Ureter (tissue), 1 donor: ENCODE measurements at places on chromosomes 16 and 17.

DNA sequence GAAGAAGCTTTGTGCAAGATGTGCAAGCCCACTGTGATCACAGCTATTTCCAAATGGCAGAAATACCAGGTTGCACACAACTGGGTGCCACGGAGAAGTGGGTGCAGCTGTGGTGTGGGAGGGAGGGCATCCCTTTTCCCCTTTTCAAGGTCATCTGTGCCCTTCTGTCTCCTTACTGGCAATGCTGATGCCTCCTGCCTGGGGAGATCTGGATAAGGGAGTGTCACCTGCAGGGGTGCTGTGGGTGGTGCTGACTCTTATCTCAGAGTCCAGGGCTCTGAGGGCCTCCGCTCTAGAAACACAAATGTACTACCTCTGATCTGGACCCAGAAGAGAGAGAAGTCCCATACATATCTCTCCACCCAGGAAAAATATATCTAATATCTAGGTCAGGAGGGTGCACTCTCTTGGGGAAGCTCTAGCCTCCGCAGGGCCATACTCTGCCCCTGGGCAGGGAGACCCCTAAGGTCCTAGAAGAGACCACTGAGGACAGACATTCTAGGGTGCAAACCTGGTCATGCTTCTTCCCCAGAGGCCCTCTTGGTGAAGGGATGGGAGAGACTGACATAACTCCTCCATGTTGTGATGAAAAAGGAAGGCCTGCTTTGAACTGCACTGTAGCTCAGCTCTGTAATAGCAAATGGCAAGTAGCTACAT is 18.5 kb downstream of the NPRL3 start:
- DNase-seq: no peak

DNA sequence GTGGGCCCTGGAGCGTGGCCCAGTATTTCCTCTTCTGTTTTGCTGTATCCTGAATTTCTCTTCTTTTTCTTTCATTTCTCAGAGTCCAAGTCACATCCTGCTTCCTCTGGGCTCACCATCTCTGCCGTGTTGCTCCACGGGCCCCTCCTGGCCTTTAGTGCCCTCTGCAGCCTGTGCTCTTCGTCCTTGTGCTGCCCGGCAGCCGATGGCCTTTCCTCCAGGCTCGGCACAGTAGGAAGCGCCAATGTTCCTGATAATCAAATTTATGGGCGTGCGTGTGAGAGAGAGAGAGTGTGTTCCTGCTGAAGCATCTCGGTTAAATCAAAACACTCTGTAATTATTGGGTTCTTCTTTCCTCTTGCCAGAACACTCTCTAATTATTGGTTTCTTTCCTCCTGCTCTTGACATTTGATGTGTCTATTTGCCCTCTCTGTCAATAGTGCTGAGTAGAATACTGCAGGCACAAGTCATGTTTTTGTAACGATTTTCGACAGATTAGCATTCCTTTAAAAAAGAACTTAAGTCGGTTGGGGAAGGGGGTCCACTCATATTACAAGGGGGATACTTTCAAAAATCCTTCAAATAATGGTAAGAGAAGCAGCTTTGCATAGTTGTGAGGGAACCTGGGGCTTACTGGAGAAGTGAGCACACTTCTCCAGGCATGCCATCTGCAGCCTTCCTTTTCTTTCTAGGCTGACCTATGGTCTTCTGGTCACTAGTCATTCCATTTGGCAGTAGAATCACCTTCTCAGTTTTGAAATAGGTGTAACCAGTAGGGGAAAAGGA is 126.6 kb downstream of the RPTOR start:
- DNase-seq: no peak

GRCh38 chr16:54359081-54359480 is 72.5 kb upstream of the IRX3 start:
- no peak for DNase-seq

DNA sequence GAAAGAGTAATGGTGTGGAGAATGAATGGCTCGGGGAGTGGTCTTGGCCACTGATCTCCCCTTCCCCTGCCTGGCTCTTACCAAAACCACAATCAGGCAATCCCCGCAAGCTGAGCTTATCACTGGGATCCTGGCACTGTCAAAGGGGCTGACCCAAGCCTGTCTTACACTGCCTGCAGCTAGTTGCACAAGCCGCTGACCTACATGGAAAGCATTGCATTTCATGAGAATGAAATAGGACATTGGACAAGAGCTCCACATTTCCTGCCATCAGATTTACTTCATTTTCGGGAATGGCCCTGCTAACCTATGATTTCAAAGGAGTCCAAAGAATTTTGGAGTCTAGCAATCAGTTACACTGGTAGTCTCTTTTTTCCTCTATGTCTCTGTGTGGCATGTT is 146.4 kb downstream of the PCTP start:
- no peak for DNase-seq

DNA sequence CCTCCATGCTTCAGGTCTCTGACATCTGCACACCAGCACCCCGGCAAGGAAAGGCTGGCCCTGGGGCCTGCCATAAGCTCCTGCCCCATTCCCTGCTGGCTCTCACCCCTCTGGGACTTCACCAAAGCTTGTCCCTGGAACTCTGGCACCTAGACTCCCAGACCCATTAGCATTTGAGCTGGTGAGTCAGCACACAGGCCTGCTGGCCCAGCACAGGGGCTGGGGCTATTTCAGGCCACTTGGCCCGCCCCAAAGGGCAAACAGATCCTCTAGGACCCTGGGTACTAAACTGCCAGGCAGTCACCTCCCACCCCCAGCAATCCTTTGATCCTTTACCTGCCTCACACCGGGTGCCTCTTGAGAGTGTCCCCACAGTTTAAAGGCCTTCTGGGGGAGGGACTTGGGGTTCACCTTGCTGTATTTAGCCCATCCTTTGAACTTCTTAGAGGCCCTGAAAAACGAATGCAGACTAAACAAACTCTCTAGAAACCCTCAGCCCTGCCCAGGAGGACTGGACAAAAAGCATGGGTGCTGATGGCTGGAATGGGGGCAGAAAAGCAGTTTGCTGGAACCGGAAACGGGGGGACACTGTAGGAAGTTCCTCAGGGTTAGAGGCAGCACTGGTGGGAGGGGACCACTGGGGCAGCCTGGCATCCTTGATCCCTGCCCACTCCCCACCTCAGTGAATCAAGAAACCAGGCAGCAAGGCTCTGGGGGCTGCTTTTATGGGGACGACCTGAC is 3.2 kb upstream of the SAMD14 start:
- DNase-seq: no peak

- peak; percentile 78 for DNase-seq
Measured at GRCh38 chr17:67245073-67245693, at the start of gene HELZ. TSS of gene HELZ (minus strand) at chr17:67245196. CDS start at chr17:67218804, 26,392 bp downstream.

DNA sequence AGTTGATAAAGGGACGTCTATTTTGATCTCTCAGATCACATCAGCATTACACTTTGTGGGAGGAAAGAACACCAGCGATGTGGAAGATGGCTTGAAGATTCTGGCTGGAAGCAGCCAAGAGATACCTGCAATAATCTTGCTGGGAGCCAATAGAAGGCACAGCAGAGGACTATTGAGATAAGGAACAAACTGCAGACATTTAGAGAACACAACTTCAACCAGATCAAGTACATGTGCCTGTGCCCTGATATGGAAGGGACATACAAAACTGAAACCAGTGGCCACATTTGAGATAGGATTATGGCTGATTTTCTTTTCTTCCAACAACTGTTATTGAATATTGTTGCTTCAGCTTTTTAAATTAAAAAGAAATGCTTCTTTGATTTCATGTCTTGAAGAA is 18.6 kb upstream of the PSMD7 start:
- no peak for DNase-seq

DNA sequence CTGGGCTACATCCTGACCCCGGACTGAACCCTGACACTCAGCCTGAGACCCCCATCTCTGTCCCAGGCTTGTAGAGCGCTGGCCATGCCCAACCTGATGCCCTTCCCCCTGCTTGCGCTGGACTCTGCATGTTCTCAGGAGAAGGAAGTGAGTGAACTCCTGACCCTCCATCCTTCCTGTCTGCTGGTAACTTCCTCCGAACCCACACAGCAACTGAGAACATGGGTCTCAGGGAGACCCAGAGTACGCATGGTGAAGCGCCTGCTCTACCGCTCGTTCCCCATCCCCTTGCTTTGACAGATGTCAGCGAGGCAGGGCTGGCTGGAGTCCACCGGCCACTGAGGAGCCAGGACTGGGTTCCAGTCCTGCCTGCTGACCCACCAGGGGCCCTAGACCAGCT is 6.1 kb downstream of the CAMKK1 start:
- DNase-seq: no peak

- no peak for DNase-seq
Measured at GRCh38 chr17:17448076-17448475, 28.7 kb upstream of the MED9 start.

DNA sequence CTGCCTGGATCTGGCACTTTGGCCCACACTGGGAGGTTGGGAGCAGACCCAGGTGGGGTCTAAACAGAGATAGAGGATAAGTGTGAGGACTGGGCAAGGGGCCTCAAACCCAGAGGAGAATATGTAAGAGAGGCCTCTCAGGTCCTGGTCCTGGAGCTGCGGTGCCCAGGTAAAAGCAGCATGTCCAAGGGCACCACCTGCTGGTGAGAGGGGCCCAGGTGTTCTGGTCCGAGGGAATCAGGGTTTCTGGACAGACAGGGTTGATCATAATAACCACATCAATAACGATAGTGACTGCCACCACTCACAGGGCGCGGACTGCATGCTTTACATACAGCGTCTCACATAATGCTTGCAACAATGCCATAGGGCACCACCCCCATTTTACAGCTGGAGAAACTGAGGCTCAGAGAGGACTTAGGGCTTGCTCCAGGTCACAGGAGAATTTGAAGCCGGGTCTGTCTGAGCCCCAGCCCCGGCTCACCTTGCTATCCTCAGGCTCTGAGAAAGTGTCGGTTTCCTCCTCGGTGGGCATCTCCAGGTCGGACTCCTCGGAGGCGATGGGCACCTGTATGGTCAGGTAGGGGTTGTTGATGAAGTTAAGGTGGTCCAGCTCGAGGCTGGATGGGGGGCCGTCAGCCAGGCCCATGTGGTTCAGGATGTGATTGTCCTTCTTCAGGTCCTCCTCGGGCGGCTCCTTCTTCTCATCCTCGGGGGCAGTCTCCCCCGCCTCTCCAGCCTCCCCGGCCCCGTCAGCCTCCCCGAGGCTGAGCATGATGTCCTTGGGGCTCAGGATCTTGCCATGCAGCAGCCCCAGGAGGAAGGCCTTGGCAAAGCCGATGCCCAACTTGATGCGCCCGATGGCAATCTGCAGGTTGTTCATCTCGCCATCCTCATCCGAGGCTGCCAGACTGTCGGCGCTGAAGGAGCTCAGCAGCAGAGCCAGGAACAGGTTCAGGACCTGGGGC is 19.1 kb upstream of the CD79B start:
- peak; percentile 59 for DNase-seq

DNA sequence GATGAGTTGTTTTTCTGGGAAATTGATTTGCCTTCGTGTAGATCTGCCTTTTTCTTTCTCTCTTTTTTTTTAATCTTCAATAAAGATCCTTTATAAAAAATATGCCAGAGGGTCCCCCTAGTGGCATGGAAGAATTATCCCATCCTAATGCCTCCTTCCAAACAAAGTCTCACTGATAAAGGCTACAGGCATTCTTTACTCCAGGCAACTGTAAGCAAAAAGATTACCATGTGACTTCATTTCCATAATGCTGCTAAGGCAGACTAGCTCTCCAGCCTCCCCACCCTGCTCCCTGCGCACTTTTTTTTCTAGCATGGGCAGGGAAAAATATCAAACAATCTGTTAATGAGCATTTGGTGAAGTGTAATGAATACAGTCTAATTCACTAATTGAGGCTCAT is 220.2 kb upstream of the CDH8 start:
- no peak for DNase-seq

DNA sequence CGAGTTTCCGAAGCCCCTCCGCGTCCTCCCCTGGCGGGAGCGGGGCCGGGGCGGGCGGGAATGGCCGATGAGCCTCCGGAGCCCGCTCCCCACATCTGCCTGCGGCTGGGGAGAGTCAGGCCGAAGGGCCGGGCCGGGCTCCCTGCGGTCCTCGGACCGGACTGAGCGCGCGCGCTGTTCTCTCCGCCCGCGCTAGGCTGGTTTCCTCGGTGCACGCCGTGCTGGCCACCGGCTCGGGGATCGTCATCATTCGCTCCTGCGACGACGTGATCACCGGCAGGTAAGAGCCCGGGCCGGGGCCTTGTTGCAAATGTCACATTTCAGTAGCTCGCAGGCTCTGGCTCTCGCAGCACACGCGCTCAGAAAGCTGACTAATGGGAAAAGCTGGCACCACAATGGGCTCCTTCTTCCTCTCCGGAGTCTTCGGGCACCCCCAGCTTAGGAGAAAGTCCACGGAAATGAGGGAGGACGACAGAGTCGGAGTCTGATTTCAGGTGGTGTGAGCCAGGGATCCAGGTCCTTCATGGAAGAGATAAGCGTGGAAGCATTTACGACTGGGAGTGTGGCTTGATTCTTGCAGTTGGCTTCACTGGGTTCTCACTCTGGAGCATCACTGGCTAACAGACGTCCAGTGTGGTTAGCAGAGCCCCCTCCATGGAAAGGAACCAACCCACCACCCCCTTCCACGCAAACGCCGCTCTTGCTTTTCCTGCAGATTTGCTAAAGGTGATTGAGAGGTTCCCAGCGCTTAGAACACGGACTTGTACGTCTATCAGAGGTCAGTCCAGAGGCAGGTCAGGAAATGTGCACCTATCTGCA is 715 bp downstream of the TLCD3A start:
- DNase-seq: peak; percentile 57

GRCh38 chr17:39973496-39973895 is 7.1 kb upstream of the PSMD3 start:
- DNase-seq: no peak

- no peak for DNase-seq
Measured at GRCh38 chr17:64497565-64498035, 746 bp upstream of the POLG2 start.

DNA sequence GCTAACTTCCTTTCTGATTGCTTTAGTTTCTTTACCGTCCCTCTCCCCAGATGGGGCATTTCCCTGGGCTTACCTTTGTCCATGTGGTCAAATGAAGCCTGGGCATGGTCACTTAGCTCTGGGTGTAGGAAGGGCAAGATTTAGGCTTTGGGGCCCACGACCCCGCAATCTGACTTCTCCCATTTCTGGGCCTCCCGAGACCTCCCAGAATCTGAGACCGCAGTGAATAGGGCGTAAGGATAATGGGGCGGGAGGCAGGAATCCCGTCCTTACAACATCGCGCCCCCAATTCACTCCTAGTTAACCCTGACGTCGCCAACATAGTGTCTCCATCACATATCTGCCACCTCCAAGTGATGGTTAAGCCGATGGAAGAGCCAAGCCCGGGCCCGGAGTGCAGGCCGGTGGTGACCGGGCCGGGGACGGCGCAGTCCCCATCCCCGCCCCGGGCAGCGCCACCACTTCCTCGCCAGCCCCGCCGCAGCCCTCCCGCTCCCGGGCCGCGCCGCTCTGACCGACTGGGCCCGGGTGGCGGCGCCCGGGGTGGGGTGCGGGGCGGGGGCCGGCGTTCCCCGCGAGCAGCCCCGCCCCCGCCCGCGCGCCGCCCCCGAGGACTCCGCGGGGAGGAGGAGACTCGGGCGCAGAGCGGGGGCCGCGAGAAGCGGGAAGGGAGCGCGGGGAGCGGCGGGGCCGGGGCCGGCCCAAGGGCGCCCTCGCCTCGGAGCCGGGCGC is at the start of gene RHBDL3:
Gene RHBDL3 (plus strand): TSS at position 641 of the 732 bp plus-strand sequence. CDS start 358 bp downstream, outside the sequence.
- no peak for DNase-seq

DNA sequence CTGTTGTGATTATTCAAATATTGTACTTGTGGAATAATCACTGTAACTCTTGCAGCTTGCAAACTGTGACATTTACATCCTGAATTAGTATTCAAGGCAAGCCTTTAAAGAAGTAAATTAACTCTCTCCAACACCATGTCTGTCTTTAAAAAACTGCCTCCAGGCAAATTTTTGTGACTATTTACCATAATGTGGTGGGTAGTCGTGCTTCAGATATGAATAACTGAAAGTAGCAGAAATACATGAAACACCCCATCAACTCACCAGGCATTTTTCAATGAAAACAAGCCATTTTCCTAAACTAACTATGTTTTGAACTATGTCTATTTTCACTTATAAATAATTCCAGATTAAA is 217.4 kb upstream of the PSMD7 start:
- no peak for DNase-seq
